ENCODE measurements at places on chromosomes 7 and 10.
A peak's percentile ranks its signal among the peaks of the same experiment; 100 is the strongest.

DNA sequence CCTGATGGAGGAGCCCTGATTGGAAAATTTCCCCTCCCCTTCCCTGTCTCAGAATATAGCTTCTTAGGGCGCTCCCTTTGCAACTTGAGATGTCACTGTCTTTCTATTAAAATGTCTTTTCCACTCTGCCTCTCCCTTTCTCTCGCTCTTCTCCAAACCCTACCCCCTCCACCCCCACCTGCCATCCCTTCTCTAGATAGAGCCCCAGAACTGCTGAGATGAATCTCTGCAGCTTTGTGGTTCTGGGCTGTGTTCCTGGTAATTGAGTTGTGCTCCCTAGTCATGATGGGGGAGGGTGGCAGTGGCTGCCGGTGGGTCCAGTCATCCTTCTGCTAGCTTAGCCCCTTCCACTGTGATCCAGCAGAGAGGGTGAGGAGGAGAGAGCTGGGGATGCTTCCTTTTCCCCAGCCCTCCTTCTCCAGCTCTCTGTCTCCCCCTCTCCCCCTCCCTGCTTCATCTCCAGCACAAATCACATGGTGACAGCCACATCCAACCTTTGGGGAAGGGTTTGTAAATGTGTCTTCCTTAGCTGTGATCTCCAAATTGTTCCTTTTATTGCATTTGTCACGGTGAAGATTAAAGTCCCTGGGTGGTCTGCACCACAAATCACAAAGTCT is 50.8 kb upstream of the BTRC start:
- DNase-seq, result no peak

DNA sequence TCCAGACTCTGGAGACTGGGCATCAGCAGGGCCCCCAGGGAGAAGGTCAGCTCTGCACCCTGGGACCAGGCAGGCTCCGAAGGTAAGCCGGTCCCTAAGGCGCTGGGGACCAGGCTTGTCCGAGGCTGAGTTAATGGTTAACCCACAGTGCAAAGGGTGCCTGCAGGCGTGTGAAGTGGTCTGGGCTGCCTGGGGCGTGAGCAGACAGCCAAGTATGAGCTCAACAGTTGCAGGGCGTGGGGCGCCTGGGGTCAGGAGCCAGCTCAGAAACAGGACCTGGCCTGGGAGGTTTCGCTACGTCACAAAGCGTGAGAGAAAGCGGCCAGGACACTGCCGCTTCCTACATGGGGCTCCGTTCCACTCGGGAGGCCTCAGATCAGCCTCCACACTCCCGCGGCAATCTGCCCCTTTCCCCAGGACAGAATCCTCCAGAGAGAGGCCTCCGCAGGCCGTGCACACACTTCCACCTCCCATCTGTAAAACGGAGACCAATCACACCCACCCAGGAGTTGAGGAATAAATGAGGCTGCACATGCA is 16.0 kb downstream of the PDGFA start:
- no peak for DNase-seq

GRCh38 chr7:2015251-2015871 is 217.4 kb downstream of the MAD1L1 start:
- no peak for DNase-seq

DNA sequence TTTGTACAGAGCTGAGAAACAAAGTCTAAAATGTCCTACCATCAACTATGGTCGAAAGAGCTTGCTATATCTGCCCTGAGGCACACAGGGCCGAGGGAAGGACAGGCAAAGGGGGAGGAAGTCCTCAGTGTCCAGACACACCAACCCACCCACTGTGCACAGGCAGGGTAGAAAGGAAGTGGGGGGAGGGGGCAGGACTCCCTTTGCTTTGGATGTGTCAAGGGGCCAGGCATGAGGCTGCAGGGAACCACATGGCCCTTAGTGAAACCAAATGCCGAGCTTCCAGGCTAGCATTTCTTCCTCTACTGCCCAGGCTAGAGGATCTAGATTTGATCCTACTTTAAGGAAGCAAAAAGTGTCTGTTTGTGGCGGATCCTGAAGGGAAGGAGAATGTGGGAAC is 28.6 kb downstream of the KCNH2 start:
- no peak for DNase-seq

DNA sequence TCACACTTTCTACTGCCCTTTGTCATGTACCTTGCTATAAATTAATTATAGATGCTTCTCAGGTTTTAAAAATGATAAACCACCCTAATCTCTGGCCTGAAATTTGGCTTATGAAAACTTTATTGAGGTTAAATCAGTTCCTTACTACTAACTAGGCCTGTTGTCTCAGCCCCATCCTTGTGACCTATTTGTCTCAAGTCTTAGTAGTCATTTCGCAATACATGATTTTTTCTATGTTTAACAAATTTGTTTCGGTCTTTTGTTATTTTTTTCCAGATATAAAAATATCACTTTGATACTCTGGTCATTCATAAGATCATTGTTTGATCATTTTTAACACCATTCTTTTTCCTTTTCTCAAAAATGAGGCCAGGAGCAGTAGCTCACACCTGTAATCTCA is 411.6 kb downstream of the GFRA1 start:
- DNase-seq, result no peak

DNA sequence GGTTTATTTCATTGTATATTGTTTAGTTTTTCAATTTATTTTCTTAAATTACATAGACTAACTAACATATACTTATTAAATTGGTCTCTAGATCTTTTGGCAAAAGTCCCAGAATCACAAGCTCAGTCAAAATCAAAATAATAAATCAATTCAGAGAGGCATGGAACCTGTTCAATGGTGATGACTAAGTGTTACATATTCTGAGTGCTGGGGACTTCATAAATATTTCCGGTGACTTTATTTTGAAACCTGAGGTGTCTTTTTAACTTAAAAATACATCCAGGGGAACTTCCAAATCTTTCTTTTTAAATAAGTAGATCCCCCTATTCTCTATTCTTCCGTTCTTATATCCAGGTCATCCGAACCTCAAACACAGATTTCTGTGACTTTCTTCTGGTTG is 89.6 kb upstream of the ZNF804B start:
- DNase-seq, result no peak

GRCh38 chr7:134339475-134339874 is 22.7 kb upstream of the SLC35B4 start:
- DNase-seq, result no peak

- no peak for DNase-seq
These were observed 32.1 kb downstream of the CNPY1 start for GRCh38 chr7:155514296-155514695.

- DNase-seq, result no peak
These were observed 2.5 kb upstream of the WDR91 start for GRCh38 chr7:135213831-135214230.

- DNase-seq, result no peak
These were observed 1.3 kb downstream of the SLC26A4 start for GRCh38 chr7:107661865-107662379.

- peak; percentile 72 for DNase-seq
These were observed at the start of gene PODXL for GRCh38 chr7:131556053-131556908. Gene PODXL (minus strand): TSS chr7:131556628. CDS start chr7:131556359, 269 bp downstream.

DNA sequence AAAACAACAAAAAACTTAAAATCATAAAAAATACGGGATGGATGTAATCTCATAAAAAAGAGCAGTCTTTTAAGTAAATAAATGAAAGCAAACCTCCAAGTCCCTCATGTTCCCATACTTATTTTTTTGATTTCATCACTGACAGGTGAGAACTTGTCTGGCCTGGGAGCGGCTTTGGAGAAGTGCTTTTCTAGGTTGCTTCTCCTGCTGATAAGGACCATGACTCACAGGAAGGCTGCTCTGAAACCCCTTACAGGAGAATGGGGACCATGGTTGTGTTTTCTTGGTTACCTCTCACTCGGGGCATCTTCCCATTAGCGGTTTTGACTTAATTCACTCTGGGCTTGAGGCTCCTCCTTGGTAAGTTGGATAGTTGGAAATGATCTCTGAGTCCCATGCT is 237.4 kb downstream of the CAMK1D start:
- DNase-seq, result no peak

- DNase-seq, result peak; percentile 33
These were observed 13.7 kb downstream of the INPP5A start for GRCh38 chr10:132551093-132551807.

GRCh38 chr7:138745189-138745588 is 44.0 kb upstream of the SVOPL start:
- DNase-seq, result no peak

GRCh38 chr7:69803699-69804516 is 205.6 kb downstream of the AUTS2 start:
- no peak for DNase-seq

DNA sequence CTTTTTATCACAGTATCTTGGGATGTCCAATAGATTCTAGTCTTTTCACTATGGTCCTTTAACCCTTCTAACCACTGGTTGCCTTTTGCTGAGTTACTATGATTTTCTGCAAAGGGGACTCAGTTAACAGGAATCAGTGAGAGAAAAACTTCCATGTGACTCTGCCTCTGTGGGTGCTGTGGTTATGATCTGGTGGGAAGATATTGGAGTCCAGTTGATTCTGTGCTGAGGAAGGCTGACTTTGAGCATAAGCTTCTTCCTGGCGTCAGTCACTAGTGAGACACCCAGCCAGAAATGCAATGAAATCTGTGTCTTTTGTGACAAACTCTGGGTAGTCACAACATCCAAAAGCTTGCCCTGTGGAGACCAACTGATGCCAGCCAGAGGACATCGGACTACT is 648.0 kb downstream of the SUGCT start:
- DNase-seq, result no peak

DNA sequence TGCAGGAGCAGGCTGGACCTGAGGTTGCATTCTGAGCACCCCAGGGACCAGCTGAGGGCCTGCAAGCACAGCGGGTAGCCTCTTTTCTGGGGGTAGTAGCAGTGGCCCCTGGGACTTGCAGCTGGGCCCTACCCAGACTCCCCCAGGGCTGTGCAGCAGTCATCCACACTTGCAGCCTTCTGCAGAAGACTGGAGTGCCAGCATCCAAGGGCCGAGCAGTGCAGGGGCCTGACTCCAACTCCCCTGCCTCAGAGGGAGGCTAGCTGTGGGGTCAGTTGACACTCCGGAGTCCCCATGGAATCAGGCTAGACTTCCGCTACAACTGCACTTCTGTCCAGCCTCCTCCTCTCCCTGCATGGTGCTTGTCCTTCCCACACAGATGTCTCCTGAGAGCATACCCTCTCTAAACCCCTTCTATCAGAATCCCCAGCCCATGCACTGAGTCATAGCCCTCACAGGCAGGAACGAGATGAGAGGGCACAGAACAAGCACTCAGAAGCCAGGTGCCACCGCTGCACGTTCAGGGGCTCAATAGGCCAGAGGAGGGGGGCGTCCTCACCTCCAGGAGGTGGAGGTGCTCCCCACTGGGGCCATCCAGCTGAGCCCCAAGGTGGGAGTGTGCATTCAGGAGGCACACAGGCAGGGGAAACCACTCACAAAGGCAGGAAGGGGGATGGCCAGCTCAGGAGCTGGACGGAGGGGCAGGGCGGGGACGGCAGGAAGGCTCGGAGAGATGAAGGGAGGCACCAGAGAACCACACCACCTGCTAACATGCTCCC is 7.5 kb downstream of the RASGEF1A start:
- no peak for DNase-seq

GRCh38 chr10:110425684-110426293 is 71.9 kb upstream of the DUSP5 start:
- no peak for DNase-seq

DNA sequence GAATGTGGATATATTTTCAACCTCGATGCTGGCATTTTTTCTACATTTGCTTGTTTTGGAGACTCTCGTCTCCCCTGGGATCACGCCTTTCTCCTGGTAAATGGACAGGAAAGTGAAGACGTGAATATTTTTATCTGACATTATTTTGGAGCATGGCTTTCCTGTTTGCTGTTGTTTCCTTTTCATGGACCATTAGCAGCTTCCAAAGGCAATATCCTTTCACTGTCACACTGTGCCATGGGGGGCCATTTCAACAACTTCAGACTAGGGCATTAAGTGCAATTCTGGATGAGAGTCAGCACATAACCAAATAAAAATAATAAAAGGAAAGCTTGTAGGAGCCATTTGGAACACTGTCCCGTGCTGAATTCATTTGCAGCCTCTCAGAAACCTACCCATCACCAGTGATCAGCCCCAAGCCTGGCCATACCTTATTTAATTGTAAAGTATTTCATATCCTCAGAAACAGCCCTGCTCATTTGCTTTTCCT is 75.9 kb upstream of the NEUROD6 start:
- no peak for DNase-seq

GRCh38 chr10:31011665-31012022 is 20.0 kb downstream of the ZNF438 start:
- no peak for DNase-seq

GRCh38 chr10:103545771-103546281 is 52.3 kb downstream of the NEURL1 start:
- DNase-seq, result no peak

GRCh38 chr7:37558320-37559096 is 109.8 kb upstream of the ELMO1 start:
- DNase-seq, result no peak

DNA sequence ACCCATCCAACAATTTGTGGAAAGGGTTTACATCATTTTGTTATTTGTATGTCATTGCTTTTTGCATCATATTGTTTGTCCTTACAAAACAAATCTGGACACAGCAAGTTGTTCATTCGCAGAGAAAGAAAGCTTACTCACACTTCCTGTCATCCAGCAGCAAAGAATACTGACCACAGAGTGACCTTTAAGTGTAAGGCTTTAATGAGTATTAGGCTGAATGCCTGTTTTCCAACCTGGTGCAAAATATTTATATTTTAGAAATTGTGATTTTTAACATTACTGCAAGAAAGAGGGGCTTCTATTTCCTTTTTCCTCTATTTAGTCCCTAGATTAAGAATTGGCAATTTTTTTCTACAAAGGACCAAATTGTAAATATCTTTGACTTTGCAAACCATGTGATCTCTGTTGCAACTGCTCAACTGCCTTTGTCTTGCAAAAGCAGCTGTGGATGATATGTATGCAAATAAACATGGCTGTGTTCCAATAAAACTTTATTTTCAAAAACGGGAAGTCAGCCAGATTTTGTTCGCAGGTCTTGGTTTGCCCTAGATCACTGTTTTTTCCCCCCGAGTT is 27.8 kb upstream of the ITGB1 start:
- DNase-seq, result no peak

DNA sequence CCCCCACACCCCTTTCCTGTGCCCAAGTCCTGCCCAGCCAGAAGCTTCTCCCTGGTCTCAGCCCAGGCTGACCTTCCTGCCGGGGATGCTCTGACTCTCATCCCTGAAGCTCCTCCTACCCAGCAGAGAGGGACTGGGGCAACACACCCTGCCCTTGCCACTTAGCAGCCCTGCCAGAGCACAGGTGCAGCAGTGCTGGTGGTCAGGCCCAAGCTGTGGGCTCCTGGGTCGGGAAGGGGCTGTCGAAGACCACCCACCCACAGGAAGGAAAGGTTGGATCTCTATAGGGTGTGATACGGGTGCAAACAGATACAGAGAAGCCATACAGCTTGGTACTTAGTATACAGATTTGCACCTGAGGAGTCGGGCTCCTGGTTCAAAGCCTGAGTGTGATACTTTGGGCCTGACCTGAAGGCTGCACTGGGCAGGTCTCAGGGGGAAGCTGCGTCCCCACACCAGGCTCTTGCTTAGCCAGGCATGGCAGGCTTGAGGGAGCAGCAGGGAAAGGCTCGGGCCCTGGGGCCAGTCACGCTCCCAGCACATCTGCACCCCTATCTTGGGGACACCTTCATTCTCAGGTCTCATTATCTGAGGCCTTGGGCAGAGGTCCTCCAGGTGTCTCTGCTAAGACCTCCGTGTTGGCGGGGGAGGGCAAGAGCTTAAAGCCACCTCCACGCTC is 47.3 kb downstream of the TCERG1L start:
- no peak for DNase-seq

GRCh38 chr7:27068259-27068658 is 27.5 kb downstream of the HOXA1 start:
- DNase-seq, result no peak

Data from CD4-positive, alpha-beta T cell treated with Interleukin-12 subunit alpha and Interleukin-12 subunit beta, for 1 hour (primary cell).